ENCODE measurements at places on chromosomes 6 and 20.

DNA sequence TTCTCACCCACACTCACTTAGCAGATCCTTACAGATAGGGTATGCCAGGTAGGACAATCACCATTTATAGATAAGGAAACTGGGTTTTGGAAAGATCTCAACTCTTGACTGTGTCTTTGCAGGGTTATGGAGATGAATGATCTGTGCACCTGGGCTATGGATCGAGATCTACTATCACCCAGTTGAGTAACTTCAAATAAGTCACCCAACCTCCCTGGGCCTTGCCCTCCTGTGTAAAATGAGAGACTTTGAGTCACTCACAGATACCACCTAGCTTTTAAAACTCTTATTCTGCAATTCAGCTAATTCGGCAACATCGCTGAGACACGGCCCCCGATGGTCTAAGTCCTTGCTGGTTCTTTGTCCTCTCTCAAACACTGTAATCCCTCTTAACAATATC lies 53.5 kb downstream of the HIVEP2 start:
- no peak for DNase-seq

GRCh38 chr6:74117113-74117512 lies 421.1 kb downstream of the CD109 start:
- DNase-seq: no peak

DNA sequence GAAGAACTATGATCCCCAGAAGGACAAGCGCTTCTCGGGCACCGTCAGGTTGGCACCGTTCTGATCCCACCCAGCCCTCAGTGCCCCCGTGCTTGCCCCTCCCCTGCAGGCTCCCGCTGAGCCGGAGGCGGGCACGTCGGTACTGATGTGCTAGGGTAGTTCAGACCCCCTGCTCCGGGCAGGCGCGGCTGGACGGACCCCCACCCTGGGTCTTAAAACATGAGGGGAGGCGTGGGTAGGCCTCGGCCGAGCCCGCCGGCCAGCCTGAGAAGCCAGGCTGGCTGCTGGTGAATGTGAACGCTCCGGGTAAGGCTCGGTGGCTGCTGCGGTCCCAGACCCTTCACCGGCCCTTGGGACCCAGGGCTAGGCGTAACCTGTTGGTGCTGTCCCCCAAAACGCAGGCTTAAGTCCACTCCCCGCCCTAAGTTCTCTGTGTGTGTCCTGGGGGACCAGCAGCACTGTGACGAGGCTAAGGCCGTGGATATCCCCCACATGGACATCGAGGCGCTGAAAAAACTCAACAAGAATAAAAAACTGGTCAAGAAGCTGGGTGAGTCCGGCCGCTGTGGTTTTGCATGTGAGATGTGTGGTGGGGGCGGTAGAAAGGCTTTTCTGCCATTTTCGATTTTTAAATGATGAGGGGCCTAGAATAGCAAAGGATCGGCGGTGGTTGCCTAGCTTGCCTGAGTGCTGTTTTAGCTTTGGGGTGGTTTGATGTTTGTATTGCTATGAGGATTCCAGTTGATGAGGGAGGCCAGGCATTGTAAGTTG lies 964 bp downstream of the RPL10A start:
- DNase-seq: peak; percentile 44

- no peak for DNase-seq
Observed at GRCh38 chr6:20566109-20566508, 31.9 kb downstream of the CDKAL1 start.

- no peak for DNase-seq
Observed at GRCh38 chr6:144583614-144583954, 298.4 kb downstream of the UTRN start.

DNA sequence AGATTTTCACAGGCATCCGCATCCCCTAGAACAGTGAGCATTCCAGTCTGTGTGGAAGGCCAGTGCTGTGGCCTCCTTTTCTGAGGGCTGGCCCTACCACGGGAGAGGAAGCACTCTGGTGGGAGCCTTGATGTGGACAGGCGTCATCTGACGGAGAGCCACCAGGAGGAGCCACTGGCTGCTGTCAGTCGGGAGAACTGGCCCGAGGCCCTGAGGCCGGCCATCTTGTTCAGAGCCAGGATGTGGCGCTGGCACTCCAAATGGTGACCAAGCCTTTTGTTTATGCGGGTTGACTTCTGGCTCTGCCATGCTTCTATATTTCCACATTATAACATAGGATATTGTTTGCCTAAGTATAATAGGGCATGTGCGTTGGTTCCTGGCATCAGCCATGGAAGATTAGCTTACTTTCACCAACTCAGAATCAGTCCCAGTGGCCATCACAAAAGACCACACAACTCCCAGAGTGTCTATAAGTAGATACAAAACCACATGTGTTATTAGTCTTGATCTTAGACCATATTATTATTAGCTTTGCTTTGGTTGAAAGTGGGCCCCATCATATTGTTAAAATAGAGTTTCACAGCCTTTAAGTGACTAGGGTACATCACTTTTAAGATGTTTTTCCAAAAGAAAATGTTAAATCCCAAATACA lies 273.9 kb upstream of the TAB2 start:
- DNase-seq: no peak

DNA sequence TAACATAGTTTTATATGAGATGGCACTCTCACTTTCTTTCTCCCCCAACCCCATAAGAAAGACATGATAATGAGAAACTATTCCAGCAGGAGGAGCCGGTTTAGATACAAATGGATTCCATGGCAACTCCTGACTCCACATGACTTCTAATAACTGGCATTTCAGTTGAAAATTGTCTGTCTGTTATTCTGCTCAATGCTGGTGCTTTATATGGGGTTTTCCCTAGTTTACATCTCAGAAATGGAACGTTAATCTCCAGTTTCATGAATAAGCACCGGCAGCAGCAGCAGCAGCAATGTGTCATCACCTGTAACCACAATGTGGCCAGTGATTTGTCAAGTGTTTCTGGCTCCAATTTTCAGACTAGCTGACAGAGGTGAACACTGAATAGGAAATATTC lies 8.0 kb upstream of the SIM1 start:
- DNase-seq: no peak

DNA sequence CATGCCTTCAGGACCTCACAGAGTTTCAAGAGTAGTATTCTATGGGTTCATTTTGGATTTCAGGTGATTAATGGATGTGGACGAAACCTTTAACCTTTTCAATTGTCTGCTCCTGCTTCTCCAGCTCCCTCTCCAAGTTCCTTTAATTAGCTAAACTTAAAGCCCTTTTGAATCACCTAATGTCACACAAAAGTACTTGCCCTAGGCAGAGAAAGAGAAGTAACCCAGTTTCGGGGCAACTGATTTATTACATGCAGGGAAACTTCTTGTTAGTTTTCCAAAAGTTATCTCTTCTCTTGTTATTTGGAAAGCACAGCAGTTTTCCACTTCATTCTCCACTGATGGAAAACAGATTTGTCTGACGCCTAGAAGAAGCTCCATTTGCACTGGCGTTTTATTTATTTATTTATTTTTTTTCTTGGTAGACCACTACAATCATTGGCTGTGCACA lies 407.7 kb upstream of the JARID2 start:
- DNase-seq: no peak

DNA sequence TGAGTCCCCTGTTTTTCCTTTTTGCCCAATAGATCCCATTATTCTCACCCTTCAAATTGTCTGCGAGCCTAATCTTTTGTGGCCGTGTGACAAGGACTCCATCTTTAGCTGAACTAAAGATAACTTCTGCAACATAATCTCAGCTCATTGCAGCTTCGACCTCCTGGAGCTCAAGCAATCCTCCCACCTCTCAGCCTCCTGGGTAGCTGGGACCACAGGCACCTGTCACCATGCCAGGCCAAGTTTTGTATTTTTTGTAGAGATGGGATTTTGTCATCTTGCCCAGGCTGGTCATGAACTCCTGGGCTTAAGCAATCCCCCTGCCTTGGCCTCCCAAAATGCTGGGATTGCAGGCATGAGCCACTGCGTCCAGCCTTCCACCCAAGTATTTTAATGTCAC lies 161.0 kb downstream of the GJA1 start:
- no peak for DNase-seq

DNA sequence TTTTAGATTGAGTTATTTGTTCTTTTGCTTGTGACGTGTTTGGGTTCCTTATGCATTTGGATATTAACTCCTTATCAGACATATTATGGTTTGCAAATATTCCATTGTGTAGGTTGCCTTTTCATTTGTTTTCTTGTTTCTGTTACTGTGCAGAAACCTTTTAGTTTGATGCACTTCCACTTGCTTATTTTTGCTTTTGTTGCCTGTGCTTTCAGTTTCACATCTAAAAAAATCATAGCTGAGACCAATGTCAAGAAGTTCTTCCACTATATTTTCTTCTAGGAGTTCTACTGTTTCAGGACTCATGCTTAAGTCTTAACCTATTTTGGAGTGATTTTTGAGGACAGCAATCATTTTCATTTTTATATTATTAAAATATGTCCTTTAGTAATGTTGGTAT lies 113.5 kb downstream of the EPM2A start:
- DNase-seq: no peak

DNA sequence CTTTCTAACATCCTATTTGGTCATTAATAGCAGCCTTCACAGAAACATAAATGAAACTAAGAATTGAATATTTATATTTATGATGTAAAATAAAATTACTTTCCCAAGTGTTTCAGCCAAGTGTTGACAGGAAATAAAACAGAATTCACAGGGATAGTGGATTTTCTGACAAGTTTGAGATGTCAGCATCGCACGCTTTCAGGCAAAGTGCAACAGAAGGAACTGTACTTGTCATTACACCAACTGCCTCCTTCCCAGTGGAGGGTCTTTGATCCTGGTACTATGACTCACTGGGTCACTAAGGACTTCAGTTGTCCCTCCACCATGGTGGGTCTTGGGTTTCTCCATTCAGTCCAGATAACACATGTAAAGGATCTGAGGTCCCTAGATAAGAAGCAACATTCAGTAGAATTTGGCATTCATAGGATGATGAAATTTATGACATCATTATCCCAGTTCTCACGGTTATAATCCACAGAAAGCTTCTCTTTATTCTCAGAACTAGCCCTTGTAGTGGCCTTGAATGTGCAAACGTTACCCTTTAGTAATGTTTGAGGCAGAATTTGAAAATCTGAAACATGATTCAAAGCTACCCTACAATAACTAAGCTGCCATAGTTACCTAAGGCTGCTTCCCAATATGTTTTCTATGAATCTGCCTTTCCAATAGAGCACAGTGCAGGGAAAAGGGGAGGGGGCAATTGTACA lies 3.8 kb upstream of the TNFAIP3 start:
- no peak for DNase-seq

- no peak for DNase-seq
Observed at GRCh38 chr6:116136933-116137340, 11.0 kb upstream of the COL10A1 start.

DNA sequence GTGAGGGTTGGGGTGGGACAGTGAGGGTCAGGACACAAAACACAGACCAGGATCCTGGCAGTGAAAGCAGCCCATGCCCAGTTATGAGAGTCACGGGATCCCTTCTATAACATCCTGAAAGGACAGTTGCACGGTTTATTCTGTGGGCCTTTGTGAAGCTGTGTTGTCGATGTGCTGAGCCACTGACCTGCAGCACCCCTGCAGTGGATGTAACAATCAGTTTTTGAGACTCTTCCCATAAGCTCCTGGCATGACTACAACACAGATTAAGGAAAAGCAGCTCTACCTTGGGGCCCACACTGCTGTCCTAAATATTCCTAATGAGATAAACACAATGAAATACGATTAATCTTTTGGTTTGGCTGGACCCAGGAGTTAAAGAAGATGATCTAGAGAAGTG lies 3.7 kb downstream of the PYGB start:
- DNase-seq: no peak

- DNase-seq: no peak
Observed at GRCh38 chr6:47716207-47716606, 17.8 kb downstream of the ADGRF4 start.

DNA sequence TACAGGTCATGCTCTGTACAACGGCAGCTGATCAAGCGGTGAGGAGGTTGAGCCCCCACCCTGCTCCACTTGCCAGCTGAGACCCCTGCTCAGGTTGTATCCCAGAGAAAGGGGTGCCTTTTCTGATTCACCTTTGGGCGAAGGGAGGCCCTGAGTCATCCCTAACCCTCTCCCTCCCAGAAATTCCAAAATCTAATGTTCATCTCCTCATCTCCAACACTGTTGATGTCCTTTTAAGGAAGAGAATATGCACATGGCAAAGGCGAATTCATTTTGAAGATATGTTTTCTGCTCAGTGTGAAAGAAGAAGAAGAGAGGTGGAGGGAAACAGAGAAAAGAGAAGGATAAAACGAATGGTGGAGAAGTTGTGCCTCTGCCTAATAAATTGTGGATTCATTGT lies 120.5 kb downstream of the SCML4 start:
- DNase-seq: no peak

DNA sequence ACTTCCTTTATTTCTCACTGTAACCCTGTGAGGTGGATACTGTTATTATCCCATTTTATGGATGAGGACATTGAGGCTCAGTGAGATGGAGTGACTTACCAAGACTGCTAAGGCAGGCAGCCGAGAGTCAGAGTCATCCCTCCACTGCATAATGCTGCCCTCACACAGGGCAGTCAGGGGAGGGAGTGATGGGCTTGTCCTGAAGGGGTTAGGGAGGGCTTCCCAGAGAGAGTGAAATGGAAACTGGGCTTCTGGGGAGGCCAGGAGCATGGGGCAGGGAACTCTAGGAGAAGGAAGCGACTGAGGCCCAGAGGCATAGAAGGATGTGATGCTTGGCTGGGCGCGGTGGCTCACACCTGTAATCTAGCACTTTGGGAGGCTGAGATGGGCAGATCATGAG lies 31.1 kb downstream of the TM9SF4 start:
- DNase-seq: no peak

DNA sequence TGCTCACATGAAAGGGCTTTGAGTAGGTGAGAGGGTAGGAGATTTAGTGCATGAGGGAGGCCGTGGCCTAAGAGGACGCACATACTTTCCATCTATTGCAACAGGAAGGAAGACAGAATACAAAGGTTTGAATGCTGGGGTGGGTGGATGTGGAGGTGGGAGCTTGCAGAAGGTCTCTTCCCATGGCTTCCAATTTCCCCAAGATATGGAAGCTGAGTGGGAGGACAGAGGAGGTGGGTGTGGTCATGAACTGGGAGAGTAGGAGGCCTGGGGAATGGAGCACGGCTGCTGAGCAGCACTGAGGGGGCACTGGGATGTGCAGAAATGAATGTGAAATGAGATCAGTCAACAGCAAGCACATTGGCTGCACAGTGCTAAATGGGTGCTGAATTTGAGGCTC lies 70.3 kb downstream of the SCML4 start:
- no peak for DNase-seq

- no peak for DNase-seq
Observed at GRCh38 chr20:43969028-43969447, 54.4 kb downstream of the TOX2 start.

DNA sequence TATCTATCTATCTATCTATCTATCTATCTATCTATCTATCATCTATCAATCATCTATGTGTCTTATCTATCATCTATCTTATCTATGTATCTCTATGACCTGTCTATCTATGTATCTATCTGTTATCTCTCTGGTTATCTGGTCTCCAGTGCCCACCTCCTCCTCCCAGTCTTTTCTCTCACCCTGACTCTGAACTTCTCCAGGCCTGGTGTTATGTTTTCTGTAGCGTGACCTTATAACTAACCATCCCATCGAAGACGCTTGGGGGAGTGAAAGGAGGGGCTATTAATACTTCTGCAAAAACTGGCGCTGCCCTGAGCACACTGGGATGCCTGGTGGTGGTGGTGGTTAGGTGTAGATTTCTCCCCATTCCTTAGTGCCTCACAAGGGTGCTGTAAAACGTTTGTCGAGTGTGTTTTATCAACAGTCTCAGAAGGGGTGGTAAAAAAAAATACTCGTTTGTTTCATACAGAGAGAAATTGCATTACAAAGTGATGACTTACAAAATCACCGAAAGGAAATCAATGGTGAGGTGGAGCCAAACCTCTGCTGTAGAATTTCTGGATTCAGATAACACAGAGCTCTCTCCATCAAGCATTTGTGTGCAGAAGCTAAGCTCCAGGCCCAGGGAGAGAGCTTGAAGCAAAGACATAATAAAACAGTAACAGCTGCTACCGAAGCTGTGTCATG lies 156.2 kb downstream of the BCAS1 start:
- peak; percentile 33 for DNase-seq

Data from retina (tissue), 1 donor.